ENCODE measurements at places on chromosomes 6 and 20. TPM values are rescaled to one million over a fixed set of nuclear protein-coding genes. Genes with fewer than 3 reads are reported as not detected.

Gene CASS4
- total RNA-seq: 9.0 TPM

Gene PCK1
- not detected for total RNA-seq

Gene PTCHD4
- not detected for total RNA-seq

Gene RCAN2
- total RNA-seq: 0.65 TPM

Gene RPL7L1
- 74.0 TPM for total RNA-seq

Gene ZNF831
- total RNA-seq: 10.3 TPM

Gene WFDC10B
- not detected for total RNA-seq

Gene BTN1A1
- total RNA-seq: not detected

Gene KCNK16
- total RNA-seq: not detected

Gene RTF2
- 107 TPM for total RNA-seq

Gene TMEM244
- total RNA-seq: not detected

Gene PRR18
- not detected for total RNA-seq

Gene NEU1
- 17.0 TPM for total RNA-seq

Gene OPRM1
- not detected for total RNA-seq

Gene KHDC1L
- not detected for total RNA-seq

Gene RAD21L1
- total RNA-seq: not detected

Gene PDE10A
- not detected for total RNA-seq

Gene SAMD10
- total RNA-seq: 17.2 TPM

Gene APMAP
- 41.3 TPM for total RNA-seq

Gene PGC
- not detected for total RNA-seq

Gene GABRR1
- not detected for total RNA-seq

Gene KIF13A
- total RNA-seq: not detected

Gene C6orf132
- not detected for total RNA-seq

Gene SLC17A1
- not detected for total RNA-seq

Gene SLC22A2
- not detected for total RNA-seq

Gene STK38
- total RNA-seq: 99.1 TPM

Gene HCRTR2
- total RNA-seq: not detected

Gene CRISP3
- not detected for total RNA-seq

Gene IL17F
- 9.1 TPM for total RNA-seq

Gene HLA-DMA
- total RNA-seq: 24.0 TPM

Gene CTCFL
- total RNA-seq: not detected

Gene SLCO4A1
- total RNA-seq: 55.2 TPM

Gene BLOC1S5
- 21.8 TPM for total RNA-seq

Gene FAM229B
- total RNA-seq: 2.2 TPM

Gene HLA-DOB
- 2.4 TPM for total RNA-seq

Gene CST4
- total RNA-seq: not detected

Gene BFSP1
- total RNA-seq: 2.2 TPM

Gene BEND6
- not detected for total RNA-seq

Gene FILIP1
- total RNA-seq: 0.04 TPM

Gene PDE7B
- total RNA-seq: 1.2 TPM

Gene ULBP2
- total RNA-seq: 0.50 TPM

Gene PAX1
- not detected for total RNA-seq

Gene UNC5CL
- 1.1 TPM for total RNA-seq

Gene SLPI
- not detected for total RNA-seq

Gene PTCRA
- total RNA-seq: not detected

Gene GGTLC1
- total RNA-seq: not detected

Gene BPIFB2
- not detected for total RNA-seq

Gene DNAH8
- total RNA-seq: 0.07 TPM

Gene MATN4
- 0.25 TPM for total RNA-seq

Gene CSE1L
- 85.1 TPM for total RNA-seq

Gene SLC22A1
- 0.67 TPM for total RNA-seq

Gene EBF4
- total RNA-seq: 0.64 TPM

Gene MRAP2
- total RNA-seq: not detected

Gene C20orf141
- total RNA-seq: not detected

Gene BEND3
- total RNA-seq: 2.9 TPM

Gene RALGAPA2
- total RNA-seq: 26.4 TPM

Gene ZBTB46
- total RNA-seq: not detected

Gene PBX2
- 98.4 TPM for total RNA-seq
